ENCODE measurements at places on chromosomes 5 and 9.

DNA sequence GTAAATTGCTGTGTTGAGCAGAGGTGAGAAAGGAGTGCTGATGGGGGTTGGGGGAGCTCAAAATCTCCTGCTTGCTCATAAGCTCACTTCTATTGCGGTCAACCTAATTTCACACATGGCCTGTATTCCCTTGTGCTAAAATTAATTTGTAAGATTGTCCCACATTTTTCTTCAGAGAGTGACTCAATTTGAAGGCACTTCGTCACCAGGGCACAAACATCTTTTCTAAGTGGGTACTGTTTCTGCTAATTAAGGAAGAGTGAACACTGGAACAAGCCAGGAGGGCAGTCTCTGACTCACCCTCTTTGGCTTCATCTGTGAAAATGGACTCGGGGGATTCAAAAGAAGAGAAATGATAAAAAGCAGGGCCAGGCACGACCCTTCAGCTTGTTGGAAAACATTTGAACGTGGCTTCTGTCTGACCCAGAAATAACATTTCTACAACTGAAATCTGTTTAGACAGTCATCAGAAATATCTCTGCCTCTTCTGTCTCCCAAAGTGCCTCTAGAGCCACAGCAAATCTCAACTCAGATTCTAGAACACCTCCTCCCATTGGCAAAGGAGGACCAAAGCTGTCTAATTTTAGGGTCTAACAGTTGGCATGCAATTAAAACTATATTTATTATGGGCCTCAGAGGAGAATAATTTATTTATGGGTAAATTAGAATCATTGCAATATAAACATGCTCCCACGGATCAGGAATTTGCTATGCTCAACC is 49.8 kb downstream of the FEM1C start:
- no peak for DNase-seq

GRCh38 chr5:80865551-80865950 is 94.6 kb upstream of the RASGRF2 start:
- no peak for DNase-seq

DNA sequence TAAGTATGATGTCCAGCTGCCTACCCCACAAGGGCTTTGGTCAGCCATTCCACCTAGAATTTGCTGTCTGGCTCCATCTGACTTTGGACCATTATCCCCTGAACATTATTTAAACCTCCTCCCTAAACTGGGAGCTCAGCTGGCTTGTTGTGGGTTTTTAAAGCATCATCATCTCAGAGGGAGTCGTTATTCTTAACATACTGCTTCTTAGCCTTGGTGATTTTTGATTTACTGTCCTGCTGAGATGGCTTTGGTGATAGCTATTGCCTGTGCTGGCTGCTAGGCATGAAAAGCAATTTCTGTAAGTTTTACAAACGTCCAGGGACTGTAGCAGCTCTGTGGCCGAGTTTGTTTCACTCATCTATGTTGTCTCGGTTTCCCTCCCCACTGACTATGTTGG is 256.1 kb downstream of the NR3C1 start:
- DNase-seq = no peak

- DNase-seq = no peak
These were observed 19.1 kb downstream of the IQGAP2 start for GRCh38 chr5:76422227-76422626.

GRCh38 chr9:93096131-93096802 is at the start of gene CARD19:
Gene CARD19, plus strand, starts transcription at chr9:93096217. Its CDS starts 129 bp downstream, at chr9:93096346.
- DNase-seq = no peak

- DNase-seq = no peak
These were observed 61.5 kb downstream of the ZNF354C start for GRCh38 chr5:179121667-179122111.

- DNase-seq = no peak
These were observed 12.0 kb downstream of the SEMA6A start for GRCh38 chr5:116562669-116563068.

DNA sequence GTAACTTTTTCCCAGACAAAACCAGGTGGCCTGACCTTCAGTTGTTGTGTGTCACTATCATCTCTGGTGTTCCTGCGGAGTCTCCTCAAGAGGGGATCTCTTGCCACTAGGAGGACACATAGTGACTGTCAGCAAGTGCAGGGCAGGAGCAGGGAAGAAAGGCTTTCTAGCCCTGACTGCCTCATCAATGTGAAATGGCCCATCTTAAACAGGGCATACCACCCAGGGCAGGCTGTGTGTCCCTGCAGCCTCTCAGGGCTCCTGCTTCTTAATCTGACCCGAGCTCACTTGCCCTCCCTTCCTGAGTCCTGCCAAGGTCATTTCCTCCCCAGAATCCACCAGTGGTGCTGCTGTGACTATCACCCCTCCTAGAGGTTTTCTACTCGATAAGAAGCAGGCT is 57.4 kb upstream of the SIMC1 start:
- no peak for DNase-seq

DNA sequence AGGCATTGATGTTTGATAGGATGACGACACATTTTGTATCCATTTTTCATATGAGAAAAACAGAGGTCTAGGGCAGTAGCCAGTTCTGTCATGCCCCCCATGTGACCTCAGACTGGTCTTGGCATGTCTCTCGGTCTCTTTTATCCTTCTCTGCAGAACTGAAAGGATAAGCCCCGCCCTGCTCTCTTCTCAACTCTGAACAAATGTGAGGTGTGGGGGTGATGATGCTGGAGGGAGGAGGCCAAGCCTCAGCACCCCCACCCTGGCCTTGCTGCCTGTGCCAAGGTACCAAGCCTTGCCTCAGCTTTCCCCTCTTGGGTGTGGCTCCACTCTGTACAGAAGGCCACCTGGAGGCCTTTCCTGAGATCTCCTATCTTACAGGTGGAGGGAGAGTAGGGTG is 19.5 kb upstream of the CRB2 start:
- DNase-seq = no peak

DNA sequence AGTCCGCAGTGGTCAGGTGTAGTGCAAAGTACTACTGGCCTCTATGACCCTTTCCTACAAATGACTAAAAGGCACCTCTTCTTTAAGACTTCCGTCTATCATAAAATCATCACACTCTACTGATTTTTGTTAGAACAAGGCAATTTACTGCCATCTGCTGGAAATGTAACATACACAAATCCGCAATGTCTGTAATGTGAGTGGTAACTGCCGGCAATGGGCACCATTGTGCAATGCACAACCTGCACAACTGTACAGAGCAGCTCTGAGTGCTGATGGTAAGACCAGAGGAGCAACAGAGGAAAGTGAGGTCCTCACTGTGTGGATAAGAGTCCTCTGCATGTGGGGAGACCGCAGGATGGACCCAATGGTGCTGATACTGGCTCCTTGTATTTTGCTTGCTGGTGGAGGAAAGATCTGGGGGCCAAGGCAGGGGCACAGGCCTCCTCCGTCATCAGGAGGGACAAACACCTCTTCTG is 103.7 kb downstream of the ATPSCKMT start:
- DNase-seq = no peak

GRCh38 chr9:98960409-98960808 is 16.7 kb downstream of the COL15A1 start:
- DNase-seq = no peak

DNA sequence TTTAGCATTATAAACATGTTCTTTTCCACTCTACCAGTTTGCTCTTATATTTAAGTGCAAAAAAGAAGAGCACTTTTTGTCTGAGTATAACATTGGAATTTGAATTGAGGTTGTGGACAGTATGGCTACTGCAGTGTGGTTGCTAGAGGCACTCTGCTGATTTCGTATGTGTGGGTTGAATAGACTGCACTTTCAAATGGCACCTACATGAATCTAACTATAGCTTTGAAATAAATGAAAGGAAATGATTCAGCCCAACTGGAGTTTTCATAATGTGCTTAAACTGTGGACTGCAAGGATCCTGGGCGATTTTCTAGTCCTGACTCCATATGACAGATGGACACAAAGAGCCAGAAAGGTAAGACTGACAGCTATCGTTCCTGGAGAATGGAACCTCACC is 657.6 kb upstream of the RIOK2 start:
- no peak for DNase-seq

GRCh38 chr9:117771136-117771535 is 66.9 kb downstream of the TLR4 start:
- DNase-seq = no peak

DNA sequence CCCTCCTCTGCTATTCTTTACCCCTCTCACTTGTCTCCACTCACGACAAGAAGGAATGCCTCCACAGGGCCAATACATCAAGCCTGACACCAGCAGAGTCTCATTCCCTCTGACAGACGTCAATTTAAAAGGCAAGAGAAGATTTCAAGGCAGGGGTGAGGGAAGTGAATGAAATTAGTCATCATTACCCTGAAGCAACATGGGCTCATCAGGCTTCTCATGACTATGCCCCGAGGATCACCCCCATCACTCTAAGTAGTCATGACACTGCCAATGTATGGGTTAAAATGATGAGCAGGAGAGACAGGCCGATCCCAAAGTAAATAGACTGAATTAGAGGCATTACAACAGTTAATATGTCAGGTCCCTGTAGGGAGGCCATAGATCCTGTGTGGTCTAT is 504.4 kb downstream of the TLE4 start:
- no peak for DNase-seq

DNA sequence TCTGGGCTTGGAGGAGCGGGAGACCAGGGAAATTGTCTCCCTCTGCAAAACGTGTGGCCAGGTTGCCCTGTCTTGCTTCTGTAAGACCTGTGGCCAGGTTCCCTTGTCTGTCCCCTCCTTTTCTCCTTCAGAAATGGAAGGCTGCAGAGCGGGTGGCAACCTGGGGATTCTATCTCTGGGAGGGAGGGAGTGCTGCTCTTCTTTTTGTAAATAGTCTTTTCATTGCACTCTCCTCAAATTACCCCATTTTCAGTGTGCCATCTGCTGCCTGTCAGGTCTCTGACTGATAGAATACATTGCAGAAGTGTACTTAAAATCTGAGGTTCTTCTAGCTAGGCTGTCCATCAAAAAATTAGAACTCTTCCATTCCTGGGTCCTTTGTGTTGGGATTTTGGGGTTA is 126.0 kb downstream of the GABRB2 start:
- DNase-seq = no peak

DNA sequence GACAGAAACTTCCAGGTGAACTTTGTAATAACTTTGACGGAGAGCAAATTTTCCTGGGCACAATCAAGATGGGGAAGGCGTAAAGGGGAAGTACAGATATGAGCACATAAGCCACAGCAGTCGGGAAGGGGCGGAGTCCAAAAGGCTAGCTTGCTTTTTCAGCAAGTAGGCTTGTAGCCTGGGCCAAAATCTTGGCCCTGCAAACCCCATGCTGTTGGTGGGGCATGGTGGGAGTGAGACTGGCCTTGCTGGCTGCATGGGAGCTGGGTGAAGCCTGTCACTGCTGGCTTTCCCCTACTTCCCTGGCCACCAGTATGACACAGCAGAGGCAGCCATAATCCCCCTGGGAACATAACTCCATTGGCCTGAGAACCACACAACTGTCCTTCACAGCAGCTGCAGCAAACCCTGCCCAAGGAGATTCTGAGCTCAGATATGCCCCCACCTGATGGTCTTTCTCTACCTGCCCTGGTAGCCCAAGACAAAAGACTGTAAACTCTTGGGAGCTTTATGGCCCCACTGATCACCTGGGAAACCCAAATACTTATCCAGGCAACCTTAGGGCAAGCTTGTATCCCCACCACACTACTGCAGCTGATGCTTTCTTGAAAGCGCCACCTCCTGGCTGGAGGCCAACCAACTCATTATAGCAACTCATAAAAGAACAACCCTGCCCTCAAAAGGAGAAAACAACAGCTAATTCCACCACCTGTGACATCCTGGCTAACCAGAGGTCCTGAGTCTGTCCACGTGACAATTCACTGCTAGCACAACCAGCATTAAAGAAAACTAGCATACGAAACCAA is 24.0 kb downstream of the DCTN4 start:
- no peak for DNase-seq

DNA sequence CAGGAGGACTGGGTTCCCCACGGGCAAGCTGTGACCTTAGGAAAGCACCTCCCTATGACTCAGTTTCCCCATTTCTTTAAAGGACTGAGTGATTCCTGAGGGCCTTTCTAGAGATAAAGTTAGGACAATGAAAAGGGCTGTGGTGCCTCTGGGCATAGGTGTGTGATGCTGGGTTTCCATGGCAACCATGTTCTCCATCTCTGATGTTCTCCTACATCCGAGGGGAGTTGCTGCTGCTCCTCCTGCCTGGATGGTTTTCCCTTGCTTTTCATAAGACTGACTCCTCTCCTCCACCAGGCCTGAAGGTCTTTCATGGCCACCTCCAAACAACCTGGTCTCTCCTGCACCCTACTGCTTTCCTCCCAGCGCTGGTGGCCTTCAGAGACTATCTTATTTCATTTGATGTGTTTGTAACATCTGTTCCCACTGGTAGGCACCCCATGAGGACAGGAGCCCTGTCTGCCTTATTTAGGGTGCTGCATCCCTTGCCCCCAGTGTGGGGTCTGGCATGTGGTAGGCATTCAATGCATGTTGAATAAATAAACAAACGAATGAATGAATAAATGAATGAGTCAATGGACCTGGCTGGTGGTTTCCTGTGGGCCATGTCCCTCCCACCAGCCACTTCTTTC is 112.2 kb upstream of the HAND1 start:
- DNase-seq = no peak

- DNase-seq = no peak
These were observed 1.5 kb downstream of the FBN2 start for GRCh38 chr5:128536254-128537220.

DNA sequence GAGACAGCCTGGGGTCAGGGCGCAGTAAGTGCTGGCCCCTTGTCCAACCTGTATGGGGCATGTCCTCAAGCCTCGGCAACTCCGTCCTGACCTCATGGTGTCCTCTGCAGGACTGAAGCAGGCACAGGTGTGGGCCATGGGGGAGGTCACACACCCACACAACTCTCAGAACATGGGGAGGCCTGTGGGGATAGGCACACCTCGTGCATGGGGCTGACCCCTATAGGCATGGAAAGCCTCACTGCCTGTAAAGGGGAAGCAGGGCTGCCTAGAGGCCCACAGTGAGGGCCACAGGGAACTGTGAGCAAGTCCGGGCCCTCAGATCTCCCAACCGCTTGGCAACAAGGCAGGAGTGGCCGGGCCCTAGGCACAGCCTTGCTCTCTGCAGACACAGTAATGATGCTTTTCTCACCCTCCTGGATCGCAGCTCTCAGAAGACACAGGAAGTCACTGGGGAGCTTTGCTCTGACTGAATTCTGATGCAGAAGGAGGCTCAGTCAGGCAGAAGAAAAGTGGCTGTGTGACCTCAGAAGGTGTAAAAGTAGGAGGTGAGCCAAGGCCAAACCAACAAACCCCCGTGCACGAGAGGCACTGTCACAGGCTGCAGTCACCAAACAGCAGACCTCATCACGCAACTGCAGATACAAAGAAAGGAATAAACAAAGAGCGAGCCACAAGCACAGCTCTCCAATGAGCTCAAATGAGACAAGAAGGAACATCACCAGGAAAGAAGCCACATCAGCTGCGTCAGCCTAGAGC is 5.4 kb downstream of the IPPK start:
- no peak for DNase-seq

DNA sequence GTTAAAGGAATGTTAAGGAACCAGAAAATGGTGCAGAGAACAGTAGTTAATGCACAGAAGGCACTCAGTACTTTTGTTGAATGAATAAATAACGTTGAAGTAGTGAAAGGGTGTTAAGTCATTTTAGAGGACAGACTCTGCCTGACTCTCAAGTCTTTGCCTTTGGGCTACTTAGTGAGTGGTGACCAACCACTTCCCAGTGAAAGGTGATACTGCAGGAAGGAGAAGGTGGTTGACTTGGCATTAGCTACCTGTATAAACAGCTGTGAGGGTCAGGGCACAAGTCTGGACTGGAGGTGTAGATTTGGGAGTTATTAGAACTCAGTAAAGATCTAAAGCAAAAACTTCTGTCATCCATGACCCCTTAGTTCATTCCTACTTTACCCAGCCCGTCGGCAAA is 4.9 kb upstream of the SHB start:
- no peak for DNase-seq

All from cortex of kidney (tissue), 1 donor.